Esophagus squamous epithelium (tissue), 5 donors: ENCODE measurements at places on chromosomes 7 and 10.

GRCh38 chr7:27869056-27869455 is 129.1 kb downstream of the TAX1BP1 start:
- no peak for DNase-seq

DNA sequence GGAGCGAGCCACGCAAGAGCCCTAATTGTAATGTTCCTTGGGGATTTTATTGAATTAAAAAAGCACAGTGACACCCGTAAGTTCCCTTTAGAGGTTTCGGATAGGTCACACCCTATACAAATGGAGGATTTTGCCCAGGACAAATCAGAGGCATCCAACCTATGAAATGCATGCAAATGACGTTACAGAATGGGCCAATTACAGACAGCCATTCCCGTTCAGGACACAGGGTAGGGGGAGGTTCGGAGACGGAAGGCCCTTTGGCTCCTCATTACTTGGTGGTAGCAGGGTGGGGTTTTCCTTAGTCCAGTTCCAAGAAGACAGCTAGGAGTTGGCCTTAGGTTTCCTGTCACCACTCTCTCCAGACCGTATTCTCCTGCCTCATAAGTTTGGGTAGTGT is 754.1 kb downstream of the IPMK start:
- DNase-seq = no peak

DNA sequence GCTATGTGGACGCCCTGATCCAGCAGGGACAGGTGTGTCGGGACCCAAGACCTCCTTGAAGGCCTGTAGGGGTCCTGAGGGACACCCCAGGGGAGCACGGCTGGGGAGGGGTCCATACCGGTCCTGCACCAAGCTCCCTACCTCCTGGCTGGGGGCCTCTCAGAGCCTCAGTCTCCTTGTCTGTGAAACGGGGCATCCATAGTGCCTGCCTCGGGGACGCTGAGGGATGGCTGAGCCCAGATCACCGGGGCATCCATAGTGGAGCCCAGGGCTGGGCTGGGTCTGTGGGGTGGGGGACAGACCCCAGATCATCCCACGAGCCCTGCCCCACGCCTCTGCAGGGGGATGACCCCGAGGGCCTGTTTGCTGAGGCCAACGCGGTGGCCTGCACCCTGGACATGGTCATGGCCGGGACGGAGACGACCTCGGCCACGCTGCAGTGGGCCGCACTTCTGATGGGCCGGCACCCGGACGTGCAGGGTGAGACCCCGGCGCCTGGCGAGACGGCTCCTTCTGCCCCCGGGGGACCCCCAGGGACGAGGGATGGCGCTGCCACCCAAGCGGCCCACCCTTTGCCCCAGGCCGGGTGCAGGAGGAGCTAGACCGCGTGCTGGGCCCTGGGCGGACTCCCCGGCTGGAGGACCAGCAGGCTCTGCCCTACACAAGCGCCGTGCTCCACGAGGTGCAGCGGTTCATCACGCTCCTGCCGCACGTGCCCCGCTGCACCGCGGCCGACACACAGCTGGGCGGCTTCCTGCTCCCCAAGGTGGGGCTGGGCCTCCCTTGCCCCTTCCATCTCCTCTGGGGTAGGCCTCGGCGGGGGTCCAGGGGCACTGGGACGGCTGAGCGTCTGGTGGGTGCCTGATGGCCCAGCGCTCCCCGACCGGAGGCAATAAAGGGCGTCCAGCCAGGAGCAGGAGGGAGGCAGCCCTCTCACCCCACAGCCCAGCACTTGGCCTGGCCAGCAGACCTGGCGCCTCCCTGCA is 4.1 kb downstream of the CYP2W1 start:
- DNase-seq = no peak

- DNase-seq = no peak
Measured at GRCh38 chr10:69914398-69915214, 112.9 kb downstream of the COL13A1 start.

DNA sequence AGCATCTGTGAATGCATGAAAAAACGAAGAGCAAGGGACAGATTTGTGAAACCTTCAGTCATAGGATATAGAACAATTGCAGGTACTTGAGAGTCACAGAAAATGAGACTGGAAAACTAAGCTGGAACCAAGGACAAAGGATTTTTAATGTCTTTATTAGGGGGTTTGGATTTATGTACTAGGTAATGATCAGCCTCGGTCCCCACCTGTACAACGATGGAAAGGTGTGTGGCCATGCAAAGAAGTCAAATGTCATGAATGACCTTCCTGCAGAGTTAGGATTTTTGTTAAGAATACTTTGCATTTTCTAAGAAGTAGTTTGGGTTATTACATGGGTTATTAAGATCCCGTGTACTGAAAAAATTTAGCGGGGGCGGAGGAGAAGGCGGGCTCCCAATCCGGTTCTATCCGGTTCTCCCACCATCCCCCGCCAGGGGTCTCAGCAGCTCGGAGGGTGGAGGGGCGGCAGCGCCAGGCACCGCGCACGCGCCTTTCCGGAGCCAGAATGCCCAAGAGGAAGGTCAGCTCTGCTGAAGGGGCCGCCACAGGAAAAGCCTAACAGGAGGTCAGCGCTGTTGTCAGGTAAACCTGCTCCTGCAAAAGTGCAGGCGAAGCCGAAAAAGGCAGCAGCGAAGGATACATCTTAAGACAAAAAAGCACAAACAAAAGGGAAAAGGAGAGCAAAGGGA is 327.5 kb upstream of the PLXDC2 start:
- DNase-seq = no peak

DNA sequence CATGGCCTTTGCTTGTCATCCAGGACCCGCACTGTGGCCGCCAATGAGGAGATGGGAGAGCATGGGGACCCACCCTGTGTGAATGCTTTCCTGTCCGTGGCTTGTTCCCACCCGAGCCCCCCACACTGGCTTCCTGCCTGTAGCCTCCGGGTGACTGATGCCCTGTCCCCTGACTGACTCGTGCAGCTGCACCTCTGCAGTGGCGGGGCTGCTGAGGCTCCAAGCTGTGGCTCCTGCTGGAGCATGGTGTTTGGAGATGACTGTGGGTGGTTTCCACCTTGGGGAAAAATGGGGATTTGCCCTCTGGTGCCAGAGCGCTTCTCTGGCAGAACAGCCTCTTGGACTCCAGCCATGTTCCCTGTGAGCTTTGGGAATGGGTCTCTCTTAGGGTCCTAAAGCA is 2.1 kb downstream of the CAMK1D start:
- no peak for DNase-seq

DNA sequence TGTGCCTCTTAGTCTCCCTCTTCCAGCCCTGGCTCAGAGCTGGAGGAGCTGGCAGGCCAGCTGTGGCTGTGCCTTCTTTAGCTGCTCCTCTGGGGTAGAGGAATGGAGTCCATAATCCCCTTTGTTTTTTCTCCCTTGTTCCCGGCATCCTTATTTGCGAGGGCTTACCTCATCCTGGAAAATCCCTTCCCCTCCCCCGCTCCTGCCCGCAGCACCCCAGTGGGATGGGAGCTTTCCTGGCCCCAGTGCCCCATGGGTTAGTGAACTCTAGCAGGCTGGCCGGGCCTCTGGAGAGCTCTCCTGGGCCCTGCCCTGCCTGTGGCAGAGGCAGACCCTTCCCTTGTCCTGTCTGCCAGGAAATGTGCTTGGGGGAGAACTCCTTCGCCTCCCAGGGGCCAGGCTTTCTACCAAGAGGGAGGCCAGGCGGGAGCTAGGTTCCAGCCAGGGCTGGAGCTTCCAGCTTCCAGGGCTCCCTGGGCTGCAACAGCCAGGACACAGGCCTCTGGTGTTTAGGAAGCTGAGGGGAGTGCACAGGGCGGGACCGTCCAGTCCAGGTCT is 16.5 kb upstream of the TRIM8 start:
- DNase-seq = no peak

DNA sequence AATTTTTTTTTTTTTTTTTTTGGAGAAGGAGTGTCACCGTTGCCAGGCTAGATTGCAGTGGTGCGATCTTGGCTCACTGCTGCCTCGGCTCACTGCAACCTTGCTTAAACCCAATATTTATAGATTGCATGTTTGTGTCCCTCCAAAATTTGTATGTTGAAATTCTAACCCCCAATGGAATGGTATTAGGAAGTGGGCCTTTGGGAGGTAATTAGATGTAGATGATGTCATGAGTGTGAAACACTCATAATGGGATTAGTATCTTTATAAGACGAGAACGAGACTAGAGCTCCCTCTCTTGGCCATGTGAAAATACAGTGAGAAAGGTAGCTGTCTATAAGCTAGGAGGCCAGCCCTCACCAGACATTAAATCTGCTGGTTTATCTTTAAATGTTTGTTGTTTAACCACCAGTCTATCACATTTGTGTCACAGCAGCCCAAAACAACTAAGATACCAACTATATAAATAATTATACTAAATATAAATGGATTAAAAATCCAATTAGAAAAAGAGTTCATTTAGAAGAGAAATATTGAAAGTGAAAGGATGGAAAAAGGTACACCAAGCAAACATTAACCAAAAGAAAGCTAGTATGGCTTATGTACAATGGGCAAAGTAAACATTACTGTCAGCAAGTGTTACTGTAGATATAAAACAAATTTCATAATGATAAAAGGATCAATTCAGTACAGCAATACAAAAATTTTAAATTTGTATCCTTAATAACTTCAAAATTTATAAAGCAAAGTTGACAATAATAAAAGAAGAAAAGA is 9.3 kb downstream of the TCAF1 start:
- DNase-seq = no peak
